ENCODE measurements at places on chromosomes 12 and 14.

DNA sequence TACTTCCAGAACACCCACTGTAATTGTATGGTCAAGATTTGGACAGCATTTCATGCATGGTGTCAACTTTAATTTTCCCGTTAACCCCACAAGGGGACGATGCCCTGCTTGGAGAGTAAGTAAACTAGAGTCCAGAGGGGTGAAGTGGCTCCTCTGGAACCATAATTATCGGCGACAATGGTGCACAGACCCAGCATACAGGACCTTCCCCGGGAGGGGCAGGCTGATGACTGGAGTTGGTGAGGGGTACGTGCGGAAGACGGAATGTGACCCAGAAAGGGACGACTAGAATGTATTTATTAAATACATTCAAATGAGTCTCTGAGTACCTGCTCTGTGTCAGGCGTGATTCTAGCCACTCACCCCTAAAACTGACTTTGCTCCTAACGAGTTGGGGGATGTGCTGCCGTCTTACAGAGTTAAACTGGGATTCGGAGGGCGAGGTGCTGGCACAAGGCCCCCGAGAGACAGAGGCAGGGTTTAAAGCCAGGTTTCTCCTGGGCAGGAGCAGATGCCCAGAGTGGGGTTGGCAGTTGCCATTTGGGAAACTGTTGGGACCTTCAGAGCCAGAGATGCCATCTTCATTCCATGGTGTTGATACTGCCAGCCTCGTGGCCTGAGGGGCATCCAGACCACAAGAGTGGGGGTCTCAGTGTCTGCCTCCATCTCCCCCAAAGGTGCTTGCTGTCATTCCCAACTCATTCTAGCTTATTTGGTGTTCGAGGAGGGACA is 10.9 kb downstream of the RTL1 start:
- no peak for DNase-seq

- DNase-seq, result no peak
Measured at GRCh38 chr14:25048170-25049016, 1.6 kb downstream of the STXBP6 start.

GRCh38 chr12:132147423-132148367 is 3.4 kb downstream of the NOC4L start:
- no peak for DNase-seq

DNA sequence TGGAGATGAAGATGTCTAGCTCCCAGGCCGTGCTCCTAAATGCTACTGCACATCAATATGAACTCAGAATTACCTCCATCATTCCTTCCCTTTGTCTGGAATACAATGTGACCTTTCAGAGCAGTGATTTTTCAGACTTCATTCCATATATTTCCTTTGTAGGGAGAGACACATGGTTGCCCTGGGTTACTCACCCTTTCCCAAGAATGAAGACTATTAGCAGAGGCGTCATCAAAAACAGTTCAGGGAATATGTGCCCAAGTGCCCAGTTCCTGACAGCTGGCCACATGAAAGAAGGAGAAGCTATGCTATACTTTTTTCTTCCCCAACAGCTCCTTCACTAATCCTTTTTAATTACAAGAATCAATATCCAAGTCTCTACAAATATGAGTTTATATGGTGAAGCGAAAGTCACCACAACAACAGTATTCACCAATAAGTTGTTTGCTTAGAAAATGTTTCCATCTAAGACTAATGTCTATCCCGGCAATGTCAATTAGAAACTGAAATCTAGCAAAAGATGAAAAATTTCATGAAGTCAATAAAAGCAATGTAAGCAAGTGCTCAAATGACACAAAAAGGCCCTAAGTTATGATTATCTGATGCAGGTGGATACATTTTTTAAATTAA is 17.8 kb downstream of the NELL2 start:
- no peak for DNase-seq

- DNase-seq, result no peak
Measured at GRCh38 chr14:102493096-102493495, 16.5 kb downstream of the ANKRD9 start.

- no peak for DNase-seq
Measured at GRCh38 chr12:94503619-94504018, 44.0 kb upstream of the CEP83 start.
